ENCODE measurements at places on chromosomes 5 and 9. TPM values are rescaled to one million over a fixed set of nuclear protein-coding genes. Genes with fewer than 3 reads are reported as not detected.

GRCh38 chr9:92725766-92726165 is 38.9 kb downstream of the BICD2 start:
- no peak overlapping the region for H3K4me3 ChIP-seq
- H3K27me3 ChIP-seq, result no peaks in the 10 kb centered on the region
- H3K36me3 ChIP-seq, result peaks cover 62% of the 10 kb centered on the region
- DNase-seq, result no peak

GRCh38 chr9:92589923-92590322 is 54.1 kb upstream of the ECM2 start:
- no peaks in the 10 kb centered on the region for H3K27me3 ChIP-seq
- no peak overlapping the region for H3K4me3 ChIP-seq
- H3K27ac ChIP-seq, result peak overlapping the region; percentile 29
- no peak for DNase-seq
- H3K4me1 ChIP-seq, result peaks cover 2% of the 10 kb centered on the region

- peaks cover 6% of the 10 kb centered on the region for H3K4me1 ChIP-seq
- no peak overlapping the region for H3K4me3 ChIP-seq
- H3K36me3 ChIP-seq, result no peaks in the 10 kb centered on the region
- no peak for DNase-seq
- no peak overlapping the region for H3K27ac ChIP-seq
Observed at GRCh38 chr5:136028090-136028489, 698 bp upstream of the TGFBI start.

DNA sequence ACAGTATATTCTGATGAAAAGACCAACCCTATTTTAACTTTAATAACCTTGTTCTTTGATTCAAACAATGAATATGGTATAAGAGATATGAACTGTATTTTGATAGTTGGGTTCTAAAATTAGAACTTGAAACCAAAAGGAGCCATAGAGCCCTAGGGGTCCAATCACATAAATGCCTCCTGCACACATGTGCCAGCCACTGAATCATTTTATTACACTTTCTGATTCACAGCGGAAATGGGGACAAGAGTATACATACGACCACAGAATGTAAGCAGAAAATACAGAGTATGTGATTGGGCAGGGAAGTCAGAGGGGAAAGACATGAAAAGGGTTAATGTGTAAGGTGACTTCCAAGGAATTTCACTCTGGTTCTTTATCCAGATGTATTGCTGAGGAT is 1000.2 kb downstream of the NR2F1-AS1 start:
- H3K4me1 ChIP-seq, result no peaks in the 10 kb centered on the region
- no peaks in the 10 kb centered on the region for H3K36me3 ChIP-seq
- no peak overlapping the region for H3K4me3 ChIP-seq
- H3K27ac ChIP-seq, result no peak overlapping the region
- DNase-seq, result no peak

Gene TAF11L10
- not detected for polyA plus RNA-seq

Gene SPINK5
- polyA plus RNA-seq, result 0.70 TPM

Gene AFAP1L1
- polyA plus RNA-seq, result 9.6 TPM

Measured in large intestine (tissue), 12 donors.